NCI-H524 treated with DMSO at 0.1 percent for 48 hours (cell line): ENCODE measurements at places on chromosomes 4 and X.

DNA sequence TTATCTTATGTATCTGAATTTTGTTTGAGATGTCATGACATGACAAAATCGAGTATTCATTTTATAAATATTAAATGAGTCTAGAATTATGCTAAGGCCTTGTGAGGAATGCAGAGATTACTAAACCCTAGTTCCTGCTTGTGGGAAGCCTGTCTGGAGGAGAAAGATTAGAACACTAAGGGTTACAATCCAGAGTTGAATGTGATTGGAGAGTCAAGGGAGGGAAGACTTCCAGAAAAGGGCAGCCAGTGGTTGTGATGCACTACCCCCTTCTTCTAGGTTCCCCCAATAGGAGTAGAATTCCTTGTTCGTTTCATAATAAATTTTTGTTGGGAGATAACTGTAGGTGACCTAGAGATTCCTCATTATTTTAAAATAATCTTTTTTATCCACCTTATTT lies 141.1 kb downstream of the AFF1 start:
- DNase-seq, result no peak

DNA sequence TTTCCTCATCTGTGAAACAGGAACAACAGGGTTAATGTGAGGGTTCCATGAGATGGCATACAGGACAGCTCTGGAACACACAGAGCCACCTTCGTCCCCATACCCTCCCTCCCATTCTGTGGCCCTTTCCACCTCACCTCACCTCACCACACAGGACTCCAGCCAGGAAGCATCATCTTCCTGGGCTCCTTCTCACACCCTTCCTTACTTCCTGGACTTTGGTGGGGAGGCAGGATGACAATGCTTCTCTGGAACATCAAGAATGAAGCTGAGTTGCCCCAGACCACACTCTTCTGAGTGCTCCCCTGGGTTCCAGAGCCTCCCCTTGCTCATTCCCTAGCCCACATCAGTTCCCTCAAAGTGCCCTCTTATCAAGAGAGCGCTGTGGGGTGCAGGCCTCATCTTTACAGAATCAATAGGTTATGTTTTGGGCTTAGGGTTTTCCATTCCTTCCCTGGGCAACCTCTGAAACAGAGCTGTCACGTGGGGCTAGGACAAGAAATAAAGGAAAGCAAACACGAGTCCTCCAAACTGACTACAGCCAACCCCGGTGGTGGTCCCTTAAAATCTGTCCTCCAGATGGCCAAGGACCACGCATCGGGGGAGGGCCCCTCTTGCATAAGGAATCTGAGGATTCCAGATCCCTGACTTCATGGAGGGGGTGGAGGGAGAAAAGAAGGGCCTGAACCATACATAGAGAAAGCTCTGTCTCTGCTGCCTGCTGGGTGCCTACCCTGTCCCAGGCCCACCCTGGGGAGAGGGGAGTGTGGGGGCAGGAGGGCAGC lies 74.4 kb upstream of the ATP6AP2 start:
- no peak for DNase-seq

GRCh38 chr4:27057053-27057452 lies 196.4 kb downstream of the STIM2 start:
- no peak for DNase-seq

- DNase-seq, result no peak
Observed at GRCh38 chr4:133102043-133102442, 47.1 kb upstream of the PCDH10 start.

GRCh38 chr4:60822986-60823385 lies 377.1 kb upstream of the ADGRL3 start:
- peak; percentile 52 for DNase-seq

DNA sequence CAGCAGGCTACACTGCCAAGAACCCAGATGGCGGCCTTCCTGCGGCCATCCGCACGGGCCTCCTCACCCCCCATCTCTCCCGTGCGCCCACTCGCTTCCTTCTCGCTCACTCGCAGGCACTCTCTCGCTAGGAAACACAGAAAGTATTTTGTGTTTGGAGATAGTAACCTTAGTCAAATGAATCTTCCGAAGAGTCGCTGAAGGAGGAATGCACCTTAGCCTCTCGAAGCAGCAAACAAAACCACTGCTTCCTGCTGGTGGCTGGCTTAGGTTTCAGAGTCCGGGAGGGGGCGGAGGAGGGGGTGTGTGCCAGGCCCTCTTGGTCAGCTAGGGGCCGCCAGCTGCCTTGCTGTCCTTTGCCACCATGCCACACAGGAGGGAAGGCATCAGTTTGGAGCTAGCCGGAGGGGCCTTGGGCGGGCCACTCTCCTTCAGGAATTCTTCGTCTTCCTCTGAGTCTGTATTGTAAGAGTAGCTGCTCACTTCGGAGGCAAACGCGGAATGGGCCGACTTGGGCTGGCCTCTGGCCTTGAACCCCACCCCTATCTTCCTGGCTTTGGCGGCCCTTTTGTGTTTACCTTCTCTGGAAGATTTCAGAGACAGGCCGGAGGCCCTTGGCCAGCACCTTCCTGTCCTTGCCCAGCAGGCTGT lies 73.2 kb upstream of the UCP1 start:
- DNase-seq, result no peak

GRCh38 chrX:51894697-51895336 lies 1.4 kb downstream of the MAGED1 start:
- DNase-seq, result no peak

- DNase-seq, result no peak
Observed at GRCh38 chr4:150668824-150669223, 86.9 kb downstream of the MAB21L2 start.

- DNase-seq, result no peak
Observed at GRCh38 chr4:40238008-40238699, 41.3 kb downstream of the RHOH start.

DNA sequence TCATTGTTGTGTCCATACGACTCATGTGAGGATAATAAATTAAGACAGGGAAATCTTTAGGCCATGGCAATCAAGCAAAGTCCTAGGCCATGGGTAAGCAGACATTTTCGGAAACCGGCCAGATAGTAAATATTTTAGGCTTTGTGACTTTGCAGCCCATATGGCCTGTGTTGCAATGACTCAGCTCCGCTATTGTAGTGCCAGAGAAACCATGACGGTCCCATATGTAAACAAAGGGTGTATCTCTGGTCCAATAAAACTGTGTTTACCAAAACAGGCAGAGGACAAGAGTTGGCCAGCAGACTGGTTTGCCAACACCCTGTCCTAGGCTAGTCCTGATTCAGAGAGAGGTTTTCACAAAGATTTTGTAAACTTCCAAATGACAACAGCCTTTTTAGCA lies 5.0 kb downstream of the FAM114A1 start:
- DNase-seq, result no peak

GRCh38 chr4:14925471-14925870 lies 76.8 kb upstream of the CPEB2 start:
- DNase-seq, result no peak

DNA sequence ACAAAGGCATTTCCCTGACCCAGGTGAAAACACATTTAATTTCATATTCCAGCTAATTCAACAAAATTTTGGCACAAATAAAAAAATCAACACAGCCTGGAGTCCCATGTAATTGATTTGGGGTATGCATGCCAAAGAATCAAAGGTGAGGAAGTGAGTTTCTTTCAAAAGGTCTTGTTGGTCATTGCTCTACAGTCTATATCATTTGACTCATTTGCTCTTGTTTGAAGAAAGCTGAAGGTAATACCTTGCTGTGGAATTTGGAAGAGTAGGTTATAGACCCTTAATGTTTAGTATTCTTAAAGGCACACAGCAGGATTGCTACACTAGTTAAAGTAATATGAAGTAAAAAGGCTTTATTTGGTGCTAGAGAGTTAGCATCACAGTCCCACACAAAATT lies 25.4 kb downstream of the COL4A6 start:
- no peak for DNase-seq

DNA sequence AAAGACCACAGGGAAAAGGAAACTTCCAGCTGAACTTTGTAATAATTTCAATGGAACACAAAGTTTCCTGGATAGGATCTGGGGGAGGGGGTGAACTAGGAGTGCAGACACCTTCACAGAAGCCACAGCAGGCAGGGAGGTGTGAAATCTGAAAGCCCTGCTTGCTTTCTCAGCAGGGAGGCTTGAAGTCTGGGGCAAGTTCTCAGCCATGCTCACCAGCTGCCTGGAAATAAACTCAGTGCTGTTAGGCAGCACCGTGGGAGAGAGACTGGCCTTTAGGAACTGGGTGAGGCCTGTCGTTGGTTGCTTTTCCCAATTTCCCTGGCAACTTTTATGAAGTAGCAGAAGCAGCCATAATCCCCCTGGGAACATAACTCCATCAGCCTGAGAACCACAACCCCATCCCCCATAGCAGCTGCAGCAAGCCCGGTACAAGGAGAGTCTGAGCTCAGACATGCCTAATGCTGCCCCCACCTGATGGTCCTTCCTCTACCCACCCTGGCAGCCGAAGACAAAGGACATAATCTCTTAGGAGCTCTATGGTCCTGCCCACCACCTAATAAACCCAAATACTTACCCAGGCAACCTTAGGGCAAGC lies 39.2 kb upstream of the NMU start:
- DNase-seq, result peak; percentile 24

DNA sequence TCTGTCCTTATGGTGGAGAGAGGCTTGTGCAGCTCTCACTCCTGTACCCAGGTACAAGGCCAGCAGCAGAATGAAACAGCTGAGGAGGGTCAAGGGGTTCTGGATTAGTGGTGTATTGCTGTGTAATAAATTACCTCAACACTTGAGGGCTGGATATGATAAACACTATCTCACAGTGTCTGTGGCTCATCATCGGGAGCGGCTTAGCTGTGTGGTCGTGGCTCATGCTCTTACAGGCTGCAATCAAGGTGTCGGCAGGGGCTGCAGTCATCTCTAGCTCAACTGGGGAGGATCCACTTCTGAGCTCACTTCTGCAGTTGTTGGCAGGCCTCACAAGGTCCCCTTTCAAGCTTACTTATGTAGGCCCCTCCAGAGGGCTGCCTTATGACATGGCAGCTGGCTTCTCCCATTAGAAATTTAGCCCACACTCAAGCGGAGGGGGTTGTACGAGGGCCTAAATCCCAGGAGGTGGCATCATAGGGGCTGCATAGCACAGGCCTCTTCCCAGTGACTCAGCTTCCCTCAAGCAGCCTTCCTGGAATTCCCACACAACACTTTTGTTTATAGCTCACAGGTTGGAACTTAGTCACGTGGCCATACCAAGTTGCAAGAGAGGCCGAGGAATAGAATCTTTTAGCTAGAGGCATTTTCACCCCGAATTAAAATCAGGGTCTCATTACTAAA lies 148.2 kb upstream of the RPS6KA3 start:
- no peak for DNase-seq

DNA sequence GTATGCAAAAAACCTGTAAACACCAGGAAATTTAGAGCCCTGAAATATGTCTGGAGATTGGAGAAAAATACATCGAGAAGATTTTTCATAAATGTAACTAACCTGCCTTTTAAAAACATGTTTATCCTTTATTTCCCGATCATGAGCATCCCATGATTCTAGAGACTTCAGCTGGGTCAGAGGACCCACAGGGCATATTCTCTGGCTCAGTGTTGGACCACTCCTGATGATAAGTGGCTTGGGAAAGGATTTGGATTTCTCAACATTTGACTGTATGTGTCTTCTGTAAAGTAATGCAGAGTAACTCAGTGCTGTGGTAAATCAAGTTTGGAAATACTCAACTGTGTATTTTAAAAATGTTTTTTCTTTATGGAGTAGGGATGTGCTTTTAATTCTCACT lies 40.0 kb upstream of the ANK2 start:
- no peak for DNase-seq

GRCh38 chrX:107102980-107103379 lies 15.6 kb downstream of the RBM41 start:
- DNase-seq, result no peak

DNA sequence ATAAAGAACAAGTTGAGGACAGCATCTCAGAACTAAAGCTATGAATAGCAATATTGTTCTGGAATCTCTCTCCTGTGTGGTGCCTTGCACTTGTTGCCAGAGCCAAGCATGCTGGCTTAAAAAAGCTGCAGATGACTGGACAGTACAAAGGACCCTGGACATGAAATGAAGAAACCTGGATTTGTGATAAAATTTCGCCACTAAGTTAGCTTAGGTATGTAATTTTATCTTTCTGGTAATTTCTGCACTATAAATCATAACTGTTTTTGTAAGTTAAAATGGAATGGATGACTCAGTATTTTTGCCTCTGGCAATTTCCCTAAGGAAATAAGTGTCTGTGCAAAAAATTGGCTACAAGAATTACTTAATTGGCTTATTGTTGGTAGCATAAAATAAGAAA lies 317.2 kb downstream of the CAMK2D start:
- no peak for DNase-seq

DNA sequence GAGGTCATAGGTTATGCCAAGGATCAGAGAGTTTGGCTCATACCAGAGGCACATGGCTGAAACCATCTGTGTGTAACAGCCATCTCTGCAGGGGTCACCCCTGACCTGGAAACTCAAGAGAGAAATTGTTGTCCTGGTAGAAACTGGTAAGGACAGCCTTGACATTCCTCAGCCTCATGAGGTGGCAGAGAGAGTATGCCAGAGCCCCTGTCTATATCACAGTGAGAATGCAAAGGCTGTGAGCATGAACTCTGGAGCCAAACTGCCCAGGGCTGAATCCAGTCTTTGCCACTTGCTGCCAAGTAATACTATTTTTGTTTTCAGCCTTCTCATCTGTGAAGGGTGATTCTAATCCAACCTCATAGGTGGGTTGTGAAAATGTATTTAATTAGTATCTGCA lies 37.1 kb upstream of the CCDC149 start:
- DNase-seq, result no peak

DNA sequence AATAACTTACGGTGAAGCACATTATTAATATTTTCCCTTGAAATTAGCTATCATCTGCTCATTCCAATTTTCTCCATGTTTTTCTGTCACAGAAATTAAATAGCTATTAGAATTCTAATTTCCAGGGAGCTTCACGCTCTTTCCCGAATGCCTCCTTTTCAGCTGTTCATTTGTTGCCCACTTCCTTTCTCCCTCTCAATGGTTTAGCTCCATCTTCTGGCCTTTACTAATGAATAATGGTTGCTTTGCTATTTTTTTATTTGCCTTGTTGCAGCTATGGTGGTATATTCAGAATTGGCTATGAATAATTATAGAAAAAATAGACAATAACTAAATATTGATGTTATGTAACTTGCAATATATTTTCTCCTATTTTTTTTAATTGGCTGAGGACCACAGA lies 70.5 kb downstream of the GRIA2 start:
- no peak for DNase-seq

DNA sequence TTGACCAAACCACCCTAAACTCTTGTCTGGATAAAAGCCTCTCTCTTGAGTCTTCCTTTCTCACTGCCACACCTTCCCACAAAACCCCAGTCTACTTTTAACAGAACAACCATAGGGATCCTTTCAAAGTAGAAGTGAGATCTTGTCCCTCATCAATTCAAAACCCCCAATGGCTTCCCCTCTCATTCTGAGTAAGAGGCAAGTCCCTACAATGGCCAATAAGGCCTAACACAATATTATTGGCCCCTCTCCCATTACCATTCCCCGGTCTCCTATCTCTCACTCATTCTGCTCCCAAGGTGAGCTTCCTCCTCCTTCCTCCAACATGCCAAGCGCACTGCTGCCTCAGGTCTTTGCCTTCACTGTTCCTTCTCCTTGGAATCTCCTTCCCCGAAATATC lies 57.1 kb downstream of the REELD1 start:
- DNase-seq, result no peak

- DNase-seq, result no peak
Observed at GRCh38 chr4:149796381-149796780, 19.3 kb downstream of the IQCM start.
